ENCODE measurements at places on chromosomes 3 and 15. TPM values are rescaled to one million over a fixed set of nuclear protein-coding genes. Genes with fewer than 3 reads are reported as not detected.

- no peak for DNase-seq
These were observed 3.1 kb upstream of the AKAP13 start for GRCh38 chr15:85377269-85377668.

GRCh38 chr15:33155691-33156420 is 38.7 kb downstream of the FMN1 start:
- no peak for DNase-seq

DNA sequence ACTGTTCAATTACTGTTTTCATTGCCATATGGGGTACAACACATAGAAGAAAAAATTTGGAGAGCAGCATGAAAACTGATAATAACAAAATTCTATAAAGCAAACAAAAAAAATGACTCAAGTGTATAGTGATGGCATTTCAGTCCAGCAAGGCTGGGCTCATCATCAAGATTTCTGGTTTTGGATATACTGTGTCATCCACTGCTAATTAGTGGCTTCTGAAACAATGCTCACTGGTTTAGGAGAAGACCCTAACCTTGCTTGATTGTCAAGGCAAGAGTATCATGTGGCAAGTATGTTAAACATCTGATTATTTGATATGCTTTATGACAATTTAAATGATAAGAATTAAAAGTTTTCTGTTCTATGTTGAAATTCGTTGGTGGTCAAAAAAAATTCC is 96.9 kb downstream of the RFX7 start:
- DNase-seq = no peak

DNA sequence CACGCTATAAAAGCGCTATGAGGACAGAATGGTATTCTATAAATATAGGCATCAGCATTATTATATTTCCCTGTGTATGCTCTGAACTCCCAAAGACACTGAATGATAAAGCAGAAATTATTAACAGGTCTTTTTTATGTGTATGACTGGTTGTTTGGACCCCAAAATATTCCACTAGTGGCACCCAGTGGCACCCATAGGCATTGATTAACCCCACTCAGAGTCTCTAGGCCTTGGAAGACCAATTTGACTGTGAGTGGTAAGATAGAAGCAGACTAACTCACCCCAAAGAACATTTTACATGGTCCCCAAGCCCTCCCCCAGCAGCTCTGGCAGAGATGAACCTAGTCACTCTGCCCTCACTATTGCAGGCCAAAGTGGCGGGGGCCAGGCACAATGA is 45.4 kb upstream of the UBE2E1 start:
- DNase-seq = no peak

- DNase-seq = no peak
These were observed 29.3 kb downstream of the CCNL1 start for GRCh38 chr3:157130467-157131251.

GRCh38 chr15:50181969-50182218 is at the start of gene SLC27A2:
Gene SLC27A2, plus strand, starts transcription at chr15:50182196. Its CDS starts 232 bp downstream, at chr15:50182428.
- no peak for DNase-seq

- no peak for DNase-seq
These were observed 70.4 kb downstream of the C3orf38 start for GRCh38 chr3:88220126-88220525.

- DNase-seq = no peak
These were observed 69.6 kb downstream of the CGNL1 start for GRCh38 chr15:57445872-57446271.

GRCh38 chr3:125414669-125415068 is 39.5 kb upstream of the ZNF148 start:
- no peak for DNase-seq

- no peak for DNase-seq
These were observed 73.8 kb downstream of the SYNPR start for GRCh38 chr3:63352008-63352279.

GRCh38 chr3:176950743-176951142 is 246.5 kb downstream of the TBL1XR1 start:
- DNase-seq = no peak

- DNase-seq = no peak
These were observed 487.2 kb upstream of the FRG2C start for GRCh38 chr3:75176937-75177336.

- DNase-seq = no peak
These were observed 51.9 kb downstream of the TBL1XR1 start for GRCh38 chr3:177145381-177145780.

- DNase-seq = peak; percentile 61
These were observed 47.3 kb downstream of the EIF3J start for GRCh38 chr15:44584162-44584749.

- no peak for DNase-seq
These were observed 1.8 kb downstream of the ANP32A start for GRCh38 chr15:68818769-68819494.

DNA sequence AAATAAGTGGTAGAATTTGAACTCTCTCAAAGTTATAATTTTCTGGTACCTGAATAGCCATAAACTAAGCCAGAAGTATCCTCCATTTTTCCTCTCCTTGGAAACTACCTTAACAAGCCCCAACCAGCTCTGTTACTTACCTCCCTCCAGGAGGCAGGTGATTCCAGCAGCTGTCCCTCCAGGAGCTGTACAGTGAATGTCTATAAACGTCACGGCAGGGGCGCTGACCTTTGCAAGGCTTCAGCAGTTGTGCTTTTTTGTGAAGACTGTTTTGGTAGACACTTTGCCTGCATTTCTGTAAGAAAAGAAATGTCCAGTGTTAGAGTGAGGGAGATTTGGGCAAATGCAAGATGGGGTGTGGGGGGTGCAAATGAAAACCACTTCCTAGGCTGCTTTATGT is 67.2 kb downstream of the LEO1 start:
- no peak for DNase-seq

DNA sequence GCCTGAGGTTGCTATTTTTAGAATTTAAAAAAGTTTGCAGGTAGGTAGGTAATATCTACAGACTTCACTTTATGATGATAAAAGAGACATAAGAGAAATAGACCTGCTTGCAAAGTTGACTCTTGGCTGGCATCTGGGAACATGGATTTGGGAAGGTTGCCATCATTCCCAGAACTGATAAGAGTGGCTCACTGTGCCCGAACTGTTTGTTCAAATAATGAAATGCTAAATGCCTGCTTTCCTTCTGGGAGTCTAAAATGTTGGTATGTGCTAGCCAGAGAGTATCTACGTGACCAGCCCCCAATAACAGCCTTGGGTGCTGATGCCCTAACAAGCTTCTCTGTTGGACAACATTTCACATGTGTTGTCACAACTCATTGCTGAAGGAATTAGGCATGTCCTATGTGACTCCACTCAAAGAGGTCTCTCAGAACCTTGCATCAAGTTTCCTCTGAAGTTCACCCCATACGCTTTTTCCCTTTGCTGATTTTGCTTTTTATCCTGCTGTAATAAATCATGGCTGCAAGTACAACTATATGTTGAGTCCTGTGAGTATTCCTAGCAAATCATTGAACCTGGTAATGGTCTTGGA is 95.5 kb downstream of the FHIT start:
- DNase-seq = no peak

- no peak for DNase-seq
These were observed 49.6 kb downstream of the PCSK6 start for GRCh38 chr15:101439920-101440319.

DNA sequence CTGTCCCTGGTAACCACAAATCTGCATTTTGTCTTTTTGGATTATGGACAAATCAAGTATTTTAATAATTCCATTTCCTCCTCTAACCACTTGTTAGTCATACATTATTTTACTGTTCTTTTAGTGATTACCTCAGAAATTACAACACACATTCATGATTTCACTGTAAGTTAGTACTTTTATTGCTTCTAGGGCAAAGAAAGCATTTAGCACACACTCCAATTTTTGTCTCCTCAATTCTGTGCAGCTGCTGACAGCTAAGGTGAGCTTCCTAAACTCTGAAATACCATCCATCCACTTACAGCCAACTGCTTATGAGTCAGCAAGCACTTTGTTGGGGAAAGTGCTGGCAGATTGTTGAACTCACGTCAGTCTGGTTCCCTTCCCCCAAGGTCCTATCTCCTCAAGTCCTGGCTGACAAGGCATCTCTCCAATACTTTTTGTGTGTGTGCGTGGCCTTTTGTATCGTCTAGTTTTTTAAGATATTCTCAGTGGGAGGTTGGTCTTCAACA is 49.4 kb upstream of the TNFAIP8L3 start:
- DNase-seq = no peak

DNA sequence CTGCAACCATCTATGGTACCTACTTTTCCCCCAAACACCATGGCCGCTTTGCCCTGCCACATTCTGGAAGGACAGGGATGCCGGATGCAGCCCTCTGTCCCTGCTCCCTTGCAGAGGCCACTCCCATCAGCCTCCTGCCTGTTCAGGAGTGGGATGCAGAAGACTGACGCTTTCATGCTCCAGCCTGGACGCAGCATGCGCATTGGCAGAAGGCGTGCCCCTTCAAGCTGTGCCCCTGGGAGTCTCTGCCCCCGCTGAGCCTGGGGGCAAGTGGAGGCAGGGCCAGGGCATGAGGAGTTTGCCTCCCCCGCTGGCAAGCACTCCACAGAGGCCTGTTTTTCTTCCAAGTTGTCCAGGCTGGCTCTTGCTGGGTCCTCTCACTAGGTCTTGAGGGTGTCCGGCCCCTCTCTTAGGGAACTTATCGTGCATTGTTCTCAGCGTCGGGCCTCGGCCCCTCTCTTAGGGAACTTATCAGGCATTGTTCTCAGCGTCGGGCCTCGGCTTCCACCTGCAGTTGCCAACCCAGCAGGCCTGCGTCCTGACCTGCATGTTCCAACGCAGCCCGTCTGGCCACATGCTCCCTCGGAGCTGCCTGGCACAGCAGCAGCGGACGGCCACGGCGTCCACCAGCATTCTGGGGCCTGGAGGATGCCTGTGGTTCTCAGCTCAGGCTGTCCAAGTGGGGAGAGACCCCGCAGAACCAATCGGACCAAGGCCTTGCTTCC is 14.6 kb upstream of the SNRPA1 start:
- no peak for DNase-seq

- no peak for DNase-seq
These were observed 80.7 kb downstream of the TIGIT start for GRCh38 chr3:114374433-114374990.

- no peak for DNase-seq
These were observed 52.3 kb upstream of the KPNA4 start for GRCh38 chr3:160617636-160618035.

- no peak for DNase-seq
These were observed 14.9 kb downstream of the ATP13A3 start for GRCh38 chr3:194471863-194472262.

DNA sequence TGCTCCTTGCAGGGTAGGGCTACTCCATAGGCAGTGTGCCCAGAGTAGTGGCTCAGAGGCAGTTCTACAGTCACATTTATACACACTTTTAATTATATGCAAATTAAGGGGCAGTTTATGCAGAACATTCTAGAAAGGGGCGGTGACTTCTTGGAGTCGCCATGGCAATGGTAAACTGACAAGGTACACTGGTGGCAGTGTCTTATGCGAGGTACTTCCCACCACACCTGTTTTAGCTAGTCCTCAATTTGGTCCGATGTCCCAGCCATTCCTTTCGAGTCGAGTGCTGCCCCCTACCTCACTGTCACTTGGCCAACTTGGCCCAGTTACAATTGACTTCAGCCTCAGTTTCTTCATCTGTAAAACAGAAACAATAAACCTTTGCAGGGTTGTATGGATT is 3.8 kb upstream of the IRAK2 start:
- no peak for DNase-seq

- DNase-seq = no peak
These were observed 1.2 kb upstream of the ZBED2 start for GRCh38 chr3:111596328-111596727.

DNA sequence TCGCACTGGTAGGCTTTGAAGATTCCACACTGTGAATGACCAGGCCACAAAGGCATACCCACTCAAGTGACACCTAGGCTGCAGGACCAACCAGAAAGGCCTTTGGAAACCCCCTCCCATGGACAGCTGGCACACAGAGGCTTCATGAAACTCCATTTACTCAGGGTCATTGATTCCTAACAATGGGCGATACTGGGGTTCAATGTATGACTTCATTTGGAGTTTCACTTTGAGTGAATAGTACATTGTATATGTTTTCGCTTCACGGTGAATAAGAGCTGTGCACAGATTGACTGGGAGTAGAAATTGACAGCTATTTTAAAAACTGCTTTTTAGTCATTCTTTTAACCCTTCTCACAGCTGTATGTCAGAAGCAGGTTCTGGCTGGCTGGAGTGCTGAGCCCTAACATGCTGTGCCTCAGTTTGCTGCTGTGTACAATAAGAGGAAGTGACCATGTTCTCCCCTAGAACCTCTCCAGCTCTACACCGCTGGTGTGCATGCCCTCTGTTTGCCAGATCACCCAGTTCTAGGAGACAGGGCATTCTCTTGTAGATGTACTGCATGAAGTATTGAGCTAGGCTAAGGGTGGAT is 15.4 kb upstream of the CX3CR1 start:
- no peak for DNase-seq

DNA sequence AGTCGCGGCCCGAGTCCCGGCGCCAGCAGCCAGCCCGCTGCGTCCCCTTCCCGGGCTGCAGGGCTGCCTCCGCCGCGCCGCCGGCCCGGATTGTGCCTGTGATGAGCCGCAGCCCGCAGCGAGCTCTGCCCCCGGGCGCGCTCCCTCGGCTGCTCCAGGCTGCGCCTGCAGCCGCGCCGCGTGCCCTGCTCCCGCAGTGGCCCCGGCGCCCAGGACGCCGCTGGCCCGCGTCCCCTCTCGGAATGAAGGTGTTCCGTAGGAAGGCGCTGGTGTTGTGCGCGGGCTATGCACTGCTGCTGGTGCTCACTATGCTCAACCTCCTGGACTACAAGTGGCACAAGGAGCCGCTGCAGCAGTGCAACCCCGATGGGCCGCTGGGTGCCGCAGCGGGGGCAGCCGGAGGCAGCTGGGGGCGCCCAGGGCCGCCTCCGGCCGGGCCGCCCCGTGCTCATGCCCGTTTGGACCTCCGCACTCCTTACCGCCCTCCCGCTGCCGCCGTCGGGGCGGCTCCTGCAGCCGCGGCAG is 1.2 kb downstream of the CHST2 start:
- no peak for DNase-seq

DNA sequence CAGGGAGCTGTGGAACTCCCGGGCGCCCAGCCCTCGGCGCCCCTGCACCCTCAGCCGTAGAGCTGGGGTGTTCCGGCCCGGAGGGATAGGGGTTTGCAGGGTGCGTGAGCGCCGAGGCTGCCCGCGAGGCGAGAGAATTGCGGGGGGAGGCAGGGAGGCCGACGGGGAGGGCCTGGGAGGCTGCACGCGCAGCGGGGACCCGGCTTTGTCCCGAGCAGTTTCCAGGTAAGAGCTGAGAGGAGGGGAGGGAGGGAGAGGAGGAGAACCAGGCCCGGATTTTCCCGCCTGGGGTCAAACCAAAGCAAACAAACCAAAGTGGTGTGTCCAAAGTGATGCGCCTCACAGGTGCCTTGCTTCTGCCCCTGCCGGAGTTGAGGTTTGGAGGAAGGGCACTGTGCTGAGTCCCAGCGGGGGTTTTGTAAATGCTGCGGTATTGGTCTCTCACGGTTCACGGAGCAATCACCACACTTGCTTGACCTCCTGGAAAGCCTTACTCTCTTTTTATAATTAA is 146.4 kb downstream of the TJP1 start:
- DNase-seq = no peak

- no peak for DNase-seq
These were observed 6.7 kb upstream of the LRRC15 start for GRCh38 chr3:194376241-194376560.

- no peak for DNase-seq
These were observed 178.6 kb upstream of the CCDC54 start for GRCh38 chr3:107198581-107199181.

GRCh38 chr15:32878342-32878741 is 160.5 kb downstream of the GREM1 start:
- no peak for DNase-seq

Gene VGLL3
- total RNA-seq = 0.24 TPM

Gene PLOD2
- total RNA-seq = 18.0 TPM

Gene ADAMTSL3
- 1.3 TPM for total RNA-seq

Gene PSMA4
- 409 TPM for total RNA-seq

Gene HCLS1
- total RNA-seq = 128 TPM

Gene TRAT1
- total RNA-seq = 125 TPM

Gene C3orf49
- total RNA-seq = not detected

Gene COL6A5
- total RNA-seq = 0.05 TPM

Gene PP2D1
- not detected for total RNA-seq
